PC-9 (cell line): ENCODE measurements at places on chromosomes 2 and 18. TPM values are rescaled to one million over a fixed set of nuclear protein-coding genes. Genes with fewer than 3 reads are reported as not detected.

DNA sequence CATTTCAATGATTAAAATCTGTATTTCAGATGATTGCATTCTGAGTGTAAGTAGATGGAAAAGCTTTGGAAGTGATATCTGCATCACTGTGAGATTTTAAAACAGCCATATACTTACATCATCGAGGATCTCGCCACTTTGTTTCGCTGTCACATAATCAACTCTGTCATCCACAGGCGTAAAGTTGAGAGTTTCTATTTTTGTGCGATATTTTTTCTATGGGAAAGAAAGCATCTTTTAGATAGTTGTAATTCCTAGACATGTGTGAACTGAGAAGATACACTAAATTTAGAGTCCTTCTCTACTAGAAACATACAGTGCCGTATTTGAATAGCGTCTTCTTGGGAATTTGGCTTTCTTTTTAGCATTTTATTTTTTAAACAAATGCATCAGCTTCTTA is 158.8 kb downstream of the RIF1 start:
- H3K27ac ChIP-seq: no peak overlapping the region
- H3K4me3 ChIP-seq: no peak overlapping the region
- no peaks in the 10 kb centered on the region for H3K27me3 ChIP-seq
- H3K4me1 ChIP-seq: no peaks in the 10 kb centered on the region

GRCh38 chr2:76197428-76197827 is 486.7 kb upstream of the GCFC2 start:
- H3K27ac ChIP-seq: no peak overlapping the region
- H3K4me3 ChIP-seq: no peak overlapping the region
- DNase-seq: no peak
- no peaks in the 10 kb centered on the region for H3K4me1 ChIP-seq
- H3K36me3 ChIP-seq: no peaks in the 10 kb centered on the region

- H3K36me3 ChIP-seq: no peaks in the 10 kb centered on the region
- no peak for DNase-seq
- H3K27me3 ChIP-seq: no peaks in the 10 kb centered on the region
- no peaks in the 10 kb centered on the region for H3K4me1 ChIP-seq
These were observed at the start of gene C2orf66 for GRCh38 chr2:196809260-196809659. TSS of gene C2orf66 (minus strand) at chr2:196809355. CDS start at chr2:196809336, 19 bp downstream.

- H3K36me3 ChIP-seq: no peaks in the 10 kb centered on the region
- H3K27ac ChIP-seq: no peak overlapping the region
- H3K4me3 ChIP-seq: no peak overlapping the region
- H3K4me1 ChIP-seq: no peaks in the 10 kb centered on the region
- no peak for DNase-seq
- H3K27me3 ChIP-seq: no peaks in the 10 kb centered on the region
These were observed 162.6 kb downstream of the QPCT start for GRCh38 chr2:37507051-37507410.

Gene DSG2
- 66.0 and 90.1 TPM in 2 replicates for total RNA-seq

Gene REEP1
- 0.25 and 0.31 TPM in 2 replicates for total RNA-seq

DNA sequence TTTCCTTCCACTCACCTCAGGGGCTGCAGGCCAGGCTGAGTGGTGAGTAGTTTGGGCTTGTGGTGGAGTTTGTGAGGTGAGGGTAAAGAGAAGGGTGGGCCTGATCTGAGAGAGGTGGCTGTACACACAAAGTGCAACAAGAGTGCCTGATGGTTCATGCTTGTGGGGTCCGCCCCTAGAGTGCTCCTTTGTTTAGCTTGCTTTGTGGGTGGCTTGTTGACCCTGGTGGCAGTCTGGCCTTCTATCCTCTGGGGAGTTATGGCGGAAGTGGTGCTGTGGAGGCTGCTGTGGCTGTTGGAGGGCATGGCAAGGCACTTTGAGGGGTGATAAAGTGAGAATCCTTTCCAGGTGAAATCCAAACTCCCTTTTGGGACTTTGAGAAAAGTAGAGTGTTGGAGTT is 10.6 kb downstream of the UBE2F start:
- H3K36me3 ChIP-seq: peaks cover 7% of the 10 kb centered on the region; the same call in 1 of the 2 replicates
- peaks cover 51% of the 10 kb centered on the region for H3K4me1 ChIP-seq
- no peak overlapping the region for H3K4me3 ChIP-seq
- no peaks in the 10 kb centered on the region for H3K27me3 ChIP-seq
- DNase-seq: no peak
- no peak overlapping the region for H3K27ac ChIP-seq
